ENCODE measurements at places on chromosomes 2 and 18. TPM values are rescaled to one million over a fixed set of nuclear protein-coding genes. Genes with fewer than 3 reads are reported as not detected.

The C1GALT1C1L gene
- total RNA-seq: not detected

- DNase-seq: no peak
Observed at GRCh38 chr2:180846756-180847472, 133.5 kb upstream of the UBE2E3 start.

The SLC9A4 gene
- total RNA-seq: 0.06 TPM

The CCDC68 gene
- 1.1 TPM for total RNA-seq

GRCh38 chr2:106142683-106143082, 51.4 kb downstream of the UXS1 start:
- no peak for DNase-seq

GRCh38 chr2:157692768-157693167, 64.1 kb upstream of the ACVR1C start:
- DNase-seq: peak; percentile 99

The SMYD5 gene
- 28.5 TPM for total RNA-seq

Measured in LHCN-M2 (cell line).